ENCODE measurements at places on chromosomes 16 and 17. TPM values are rescaled to one million over a fixed set of nuclear protein-coding genes. Genes with fewer than 3 reads are reported as not detected.

The CCL7 gene
- total RNA-seq, result not detected

The DYNLRB2 gene
- total RNA-seq, result 0.86 TPM

The NTN3 gene
- total RNA-seq, result 0.64 TPM

The GDPD1 gene
- total RNA-seq, result 2.6 TPM

The NDE1 gene
- 38.3 TPM for total RNA-seq

The PLD2 gene
- 11.7 TPM for total RNA-seq

The MAPT gene
- total RNA-seq, result under 0.01 TPM

The GPR142 gene
- total RNA-seq, result not detected

Data from fibroblast of villous mesenchyme (primary cell).